Kidney glomerular epithelial cell (primary cell): ENCODE measurements at places on chromosomes 3 and 15.
A peak's percentile ranks its signal among the peaks of the same experiment; 100 is the strongest.

DNA sequence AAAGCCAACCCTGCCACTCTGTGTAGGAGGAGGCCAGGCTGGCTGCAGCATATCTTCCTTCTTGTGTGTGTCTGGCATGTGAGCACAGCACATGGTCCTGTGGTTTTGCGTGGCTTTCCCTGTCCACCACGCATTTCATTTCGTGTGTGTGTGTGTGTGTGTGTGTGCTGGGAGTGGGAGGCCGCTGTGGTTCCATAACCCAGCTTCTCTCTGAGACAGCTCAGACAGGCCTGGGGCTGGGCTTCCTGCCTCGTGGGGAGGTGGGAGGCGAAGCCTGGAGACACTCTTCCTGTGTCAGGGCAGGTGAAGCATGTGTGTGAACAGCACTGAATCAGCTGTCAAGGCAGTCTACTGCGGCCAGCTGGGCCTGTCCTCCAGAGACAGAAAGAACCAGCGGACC, 16.0 kb upstream of the MRPS22 start:
- DNase-seq, result no peak

DNA sequence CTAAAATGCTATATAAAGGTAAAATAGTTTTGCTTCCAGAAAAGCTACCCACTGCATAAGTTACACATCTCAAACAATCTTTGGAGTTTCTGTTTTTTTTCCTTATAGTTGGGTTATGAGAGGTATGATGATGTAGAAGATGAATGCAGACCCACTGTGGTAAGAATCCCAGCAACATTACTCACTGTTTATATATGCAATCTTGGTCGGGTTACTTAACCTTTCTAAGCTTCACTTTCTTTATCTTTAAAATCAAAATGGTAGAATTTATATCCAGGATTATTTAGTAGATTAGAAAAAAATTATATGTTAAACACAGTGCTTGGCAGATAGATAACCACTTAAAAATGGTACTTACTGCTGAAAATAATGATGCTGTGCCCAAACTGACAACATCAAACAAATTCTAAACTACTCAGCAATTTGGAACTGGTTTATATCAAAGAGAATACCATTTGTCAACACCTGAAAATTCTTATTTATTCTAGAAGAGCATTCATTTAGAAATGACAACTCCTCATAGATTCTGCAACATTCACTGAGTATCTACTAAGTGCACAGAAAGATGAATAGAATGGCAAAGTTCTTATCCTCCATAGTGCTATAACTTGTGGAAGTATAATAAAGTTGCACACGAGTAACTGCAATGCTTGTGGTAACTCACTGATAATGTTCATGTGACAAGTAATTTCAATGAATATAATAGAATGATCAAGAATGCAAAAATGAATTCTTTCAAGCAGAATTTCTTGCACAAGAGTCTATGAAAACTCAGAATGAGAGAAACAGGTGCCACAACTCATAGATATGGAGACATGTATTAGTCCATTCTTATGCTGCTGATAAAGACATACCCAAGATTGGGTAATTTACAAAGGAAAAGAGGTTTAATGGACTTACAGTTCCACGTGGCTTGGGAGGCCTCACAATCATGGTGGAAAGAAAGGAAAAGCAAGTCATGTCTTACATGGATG, 129.0 kb upstream of the SLC7A14 start:
- DNase-seq, result peak; percentile 40

- DNase-seq, result no peak
These were observed 6.4 kb downstream of the PLEKHO2 start for GRCh38 chr15:64847876-64848716.

GRCh38 chr3:66344391-66344811, 123.6 kb downstream of the SLC25A26 start:
- DNase-seq, result no peak

DNA sequence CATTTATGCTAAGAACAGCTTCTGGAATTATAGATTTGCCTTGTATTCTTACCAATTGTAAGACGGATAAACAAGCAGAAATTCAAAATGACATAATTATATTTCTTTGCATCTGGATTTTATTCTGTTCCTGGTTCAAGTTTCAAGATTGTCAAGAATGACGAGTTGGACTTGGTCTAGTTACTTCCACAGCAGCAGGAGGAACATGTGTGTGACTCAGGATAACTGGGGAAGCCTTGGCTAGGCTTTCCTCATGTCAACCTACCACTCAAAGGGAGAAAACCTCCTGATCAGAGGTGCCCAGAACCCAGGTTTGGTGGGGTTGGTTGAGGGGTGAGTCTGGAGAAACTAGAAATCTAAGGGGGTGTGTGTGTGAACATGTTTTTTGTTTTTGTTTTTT, 259.7 kb downstream of the SOX2 start:
- no peak for DNase-seq

DNA sequence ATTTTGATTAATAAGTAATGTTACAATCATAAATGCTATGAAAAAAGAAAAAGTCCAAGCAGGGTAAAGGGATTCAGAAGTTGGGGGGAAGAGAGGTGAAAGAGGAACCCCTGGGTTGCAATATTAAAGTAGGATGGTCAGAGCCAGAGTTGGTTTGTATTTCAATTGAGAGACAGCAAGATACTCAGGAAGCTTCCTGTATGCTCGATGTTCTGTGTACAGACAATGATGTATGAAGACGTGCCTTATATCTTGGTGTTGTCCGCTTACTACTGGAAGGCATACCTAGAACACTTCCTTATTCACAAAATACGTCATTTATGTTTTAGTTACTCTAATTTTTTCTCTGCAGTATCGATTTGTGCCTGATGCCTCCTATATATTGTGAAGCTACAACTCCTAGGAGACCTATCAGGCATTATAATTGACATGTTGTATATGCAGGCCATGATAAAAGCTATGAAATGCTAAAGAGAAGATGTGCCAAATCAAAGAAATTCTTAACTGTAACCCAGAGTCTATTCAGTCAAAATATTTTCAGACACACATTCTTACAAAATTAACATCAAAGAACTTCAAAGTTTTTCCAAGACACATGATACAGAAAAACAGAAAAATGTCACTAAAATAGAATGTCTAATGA, 87.5 kb downstream of the TBL1XR1 start:
- no peak for DNase-seq

DNA sequence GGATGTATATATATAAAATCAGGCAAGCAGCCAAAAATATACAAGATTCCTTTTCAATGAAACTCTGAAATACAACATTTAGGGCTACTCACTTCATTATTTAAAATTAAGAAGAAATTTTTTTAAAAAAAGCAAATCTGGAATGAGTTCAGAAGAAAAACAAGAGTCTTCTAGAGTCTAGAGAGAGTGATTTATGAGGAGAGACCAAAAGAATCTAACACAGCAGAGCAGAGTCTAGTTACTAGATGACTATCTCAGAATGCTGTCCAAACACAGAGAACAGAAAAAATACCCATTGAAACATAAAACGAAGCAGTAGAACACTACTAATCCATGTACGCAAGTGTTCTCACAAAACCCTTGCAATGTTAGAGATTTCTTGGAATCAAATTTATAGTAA, 275.2 kb upstream of the CBLB start:
- DNase-seq, result no peak

DNA sequence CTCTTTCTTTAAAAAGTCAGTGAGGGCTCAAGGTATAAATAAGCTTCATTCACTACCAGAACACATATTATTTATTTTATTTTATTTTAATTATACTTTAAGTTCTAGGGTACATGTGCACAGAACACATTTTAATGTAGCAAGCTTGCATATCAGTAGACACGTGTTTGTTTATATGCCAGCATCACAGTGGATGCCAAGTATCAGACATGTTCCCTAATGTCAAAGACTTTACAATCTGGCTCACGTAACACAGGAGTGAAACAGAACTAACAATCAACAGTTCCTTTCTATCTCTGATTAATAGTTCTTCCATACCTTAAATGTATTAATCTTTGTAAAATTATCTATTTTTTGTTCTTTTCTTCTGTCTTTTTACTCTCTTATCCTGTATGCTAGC, 23.3 kb upstream of the ENTPD3 start:
- no peak for DNase-seq

GRCh38 chr3:54034971-54035370, 87.4 kb upstream of the CACNA2D3 start:
- no peak for DNase-seq

DNA sequence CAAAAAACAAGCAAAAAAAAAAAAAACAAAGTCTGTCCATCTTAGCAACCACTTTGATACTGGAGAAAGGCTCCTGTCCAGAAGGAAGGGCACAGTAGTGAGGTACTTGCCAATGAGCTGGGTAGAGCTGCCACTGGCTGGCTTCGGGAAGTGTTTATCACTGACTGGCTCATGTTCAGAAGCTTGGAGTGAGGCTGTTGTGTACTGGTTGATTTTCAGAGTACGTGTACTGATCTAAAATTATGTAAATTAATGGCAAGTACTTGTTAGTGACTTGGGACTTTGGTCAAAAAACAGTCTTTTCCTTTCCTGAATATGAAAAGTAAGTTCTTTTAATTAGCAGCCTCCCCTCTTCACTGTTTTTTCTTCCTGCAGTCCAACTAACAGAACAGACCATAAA, 979 bp upstream of the ZNF621 start:
- no peak for DNase-seq

DNA sequence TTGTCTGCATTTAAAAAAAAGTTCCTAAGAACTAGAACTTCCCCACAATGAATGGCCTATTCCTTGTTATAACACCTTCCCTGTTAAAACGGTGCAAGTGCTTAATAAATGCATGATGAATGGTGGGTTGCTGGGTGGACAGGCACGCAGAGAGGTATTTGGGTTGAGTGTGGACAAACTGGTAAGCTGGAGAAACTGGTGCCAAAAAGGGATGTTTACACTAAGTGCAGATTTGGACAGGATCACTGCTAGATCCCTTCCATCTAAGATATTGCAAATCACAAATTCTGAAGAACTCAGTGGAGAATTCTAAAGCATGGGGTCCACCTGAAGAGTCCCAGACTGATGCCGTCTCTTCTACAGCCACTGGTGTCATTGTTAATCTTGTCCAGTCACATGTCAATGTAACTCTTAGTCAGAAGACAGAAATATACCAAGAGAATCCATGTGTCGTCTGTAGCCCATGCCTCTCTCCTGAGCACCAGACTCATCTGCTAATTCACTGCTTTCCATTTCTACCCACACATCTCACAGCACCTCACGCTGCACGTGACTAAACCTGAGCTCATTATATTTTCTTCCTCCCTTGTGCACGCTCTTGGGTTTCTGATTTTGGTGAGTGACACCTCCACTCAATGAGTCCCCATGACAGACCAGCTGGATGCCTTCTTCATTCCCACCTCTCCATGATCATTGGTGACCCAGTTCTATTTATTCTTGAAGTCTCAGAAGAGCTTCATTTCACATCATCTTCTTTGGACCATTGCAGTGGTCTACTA, 328.9 kb downstream of the THSD4 start:
- DNase-seq, result no peak

- DNase-seq, result no peak
These were observed 6.6 kb downstream of the TP63 start for GRCh38 chr3:189637750-189638149.

GRCh38 chr3:105152987-105153386, 213.7 kb upstream of the ALCAM start:
- no peak for DNase-seq

DNA sequence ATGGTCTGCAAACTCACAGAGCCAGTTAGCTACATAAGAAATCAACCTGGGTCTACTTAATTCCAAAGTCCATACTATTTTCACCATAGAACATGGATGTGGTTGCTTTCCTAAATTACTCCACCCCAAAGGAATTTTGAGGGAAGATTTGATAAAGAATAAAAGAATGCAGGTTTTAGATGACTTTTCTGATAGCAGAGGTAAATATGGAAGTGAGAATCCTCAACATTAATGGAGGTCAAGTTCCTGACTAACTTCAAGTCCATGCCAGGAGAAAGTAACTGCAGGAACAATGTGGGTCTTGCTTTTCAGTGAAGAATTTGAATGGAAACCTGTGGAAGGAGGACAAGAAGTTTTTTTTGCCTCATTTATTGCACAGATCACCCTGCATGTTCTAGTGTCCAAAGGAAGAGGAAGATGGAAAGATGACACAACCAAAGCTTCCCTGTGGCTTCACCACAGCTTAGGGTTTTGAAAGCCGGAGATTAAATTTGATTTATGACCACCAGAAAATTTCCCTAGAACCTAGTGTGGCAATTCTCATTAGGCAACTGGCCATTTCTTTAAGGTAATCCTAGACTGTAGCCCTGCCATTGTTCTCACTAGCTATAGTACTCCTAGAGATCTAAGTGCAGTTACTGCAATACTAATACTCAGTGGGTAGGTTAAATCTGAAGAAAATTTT, 429.7 kb downstream of the RAP2B start:
- DNase-seq, result no peak

- DNase-seq, result no peak
These were observed 16.0 kb downstream of the NR2F2 start for GRCh38 chr15:96346409-96346970.

DNA sequence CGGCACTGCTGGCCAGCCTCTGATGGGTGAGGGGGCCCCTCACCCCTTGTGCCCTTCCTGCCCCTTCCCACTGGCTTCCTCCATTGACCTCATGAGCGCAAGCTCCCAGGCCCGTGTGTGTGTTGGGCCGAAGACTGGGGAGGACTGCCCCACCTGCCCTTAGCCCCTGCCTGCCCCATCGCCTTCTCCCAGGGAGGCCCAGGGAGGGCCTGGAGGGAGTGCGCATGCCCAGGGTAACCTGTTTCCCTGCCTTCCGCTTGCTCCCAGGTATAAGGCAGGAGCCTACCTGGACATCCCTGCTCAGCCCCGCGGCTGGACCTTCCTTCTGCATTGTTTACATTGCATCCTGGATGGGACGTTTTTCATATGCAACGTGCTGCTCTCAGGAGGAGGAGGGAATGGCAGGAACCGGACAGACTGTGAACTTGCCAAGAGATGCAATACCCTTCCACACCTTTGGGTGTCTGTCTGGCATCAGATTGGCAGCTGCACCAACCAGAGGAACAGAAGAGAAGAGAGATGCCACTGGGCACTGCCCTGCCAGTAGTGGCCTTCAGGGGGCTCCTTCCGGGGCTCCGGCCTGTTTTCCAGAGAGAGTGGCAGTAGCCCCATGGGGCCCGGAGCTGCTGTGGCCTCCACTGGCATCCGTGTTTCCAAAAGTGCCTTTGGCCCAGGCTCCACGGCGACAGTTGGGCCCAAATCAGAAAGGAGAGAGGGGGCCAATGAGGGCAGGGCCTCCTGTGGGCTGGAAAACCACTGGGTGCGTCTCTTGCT, 8.8 kb downstream of the DLL4 start:
- peak; percentile 55 for DNase-seq

- DNase-seq, result no peak
These were observed 8.8 kb downstream of the CRYBG3 start for GRCh38 chr3:97830638-97831037.

- DNase-seq, result peak; percentile 51
These were observed 219.9 kb downstream of the TCF12 start for GRCh38 chr15:57138349-57138788.

GRCh38 chr3:43755516-43756200, 64.9 kb downstream of the ABHD5 start:
- no peak for DNase-seq

- peak; percentile 92 for DNase-seq
These were observed 413.9 kb downstream of the RBMS3 start for GRCh38 chr3:29694783-29695182.

- no peak for DNase-seq
These were observed 274.2 kb downstream of the ZIC4 start for GRCh38 chr3:147132168-147132567.
